ENCODE measurements at places on chromosomes 16 and 17.

DNA sequence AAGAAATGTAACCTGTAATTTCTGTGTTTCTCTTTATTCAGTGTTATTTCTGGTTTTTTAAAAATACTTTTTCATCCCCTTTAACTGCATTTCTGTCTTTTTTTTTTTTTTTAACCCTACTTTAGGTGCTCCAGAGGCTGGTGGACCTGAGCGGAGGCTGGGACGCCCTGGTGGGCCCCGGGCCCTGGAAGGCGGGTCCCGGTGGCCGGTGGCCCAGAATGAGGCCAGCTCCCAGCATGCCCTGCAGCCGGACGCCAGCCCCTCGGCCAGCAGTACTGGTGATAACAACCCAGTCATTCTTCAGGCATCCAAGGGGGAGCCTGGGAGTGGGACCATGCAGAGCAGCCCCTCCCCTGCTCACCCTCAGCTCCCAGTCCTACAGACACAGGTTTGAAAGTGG lies 1.5 kb downstream of the SRCAP start:
- DNase-seq = no peak

- DNase-seq = peak; percentile 13
Measured at GRCh38 chr17:79393358-79394052, 217.3 kb downstream of the RBFOX3 start.

GRCh38 chr17:66357037-66357436 lies 54.6 kb downstream of the PRKCA start:
- DNase-seq = no peak

- DNase-seq = no peak
Measured at GRCh38 chr16:11619327-11619851, 32.7 kb upstream of the LITAF start.

DNA sequence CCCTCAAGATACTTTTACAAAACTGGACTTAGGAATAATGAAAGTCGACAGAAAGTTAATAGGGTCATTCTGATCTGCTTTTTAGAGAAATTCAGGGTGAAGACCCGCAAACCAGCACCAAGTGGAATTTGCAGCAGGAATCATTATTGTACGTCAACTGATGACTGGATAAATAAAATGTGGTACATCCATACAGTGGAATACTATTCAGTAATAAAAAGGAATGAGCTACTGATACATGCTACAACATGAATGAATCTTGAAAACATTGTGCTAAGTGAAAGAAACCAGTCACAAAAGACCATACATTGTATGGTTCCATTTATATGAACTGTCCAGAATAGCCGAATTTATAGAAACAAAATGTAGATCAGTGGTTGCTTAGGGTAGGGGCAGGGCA lies 83.1 kb downstream of the GNAO1 start:
- DNase-seq = no peak

DNA sequence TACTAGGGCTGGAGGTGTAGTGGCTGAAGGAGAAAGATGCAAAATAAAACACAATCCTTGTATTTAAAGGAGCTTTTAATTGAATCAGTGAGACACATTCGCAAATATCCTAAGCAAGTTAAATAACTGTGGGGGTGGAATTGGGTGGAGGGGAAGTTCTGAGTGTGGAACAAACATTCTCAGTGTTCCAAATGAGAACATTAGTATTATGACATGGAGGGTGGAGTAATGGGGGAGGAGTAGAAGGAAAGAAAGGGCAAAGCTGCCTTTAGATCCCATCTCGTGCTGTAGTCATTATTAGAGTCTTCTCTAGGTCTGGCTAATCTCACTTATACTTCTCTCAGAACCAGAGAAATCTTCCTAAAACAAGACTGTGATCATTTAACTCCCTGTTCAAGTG lies 169.7 kb downstream of the ANKFN1 start:
- DNase-seq = no peak

DNA sequence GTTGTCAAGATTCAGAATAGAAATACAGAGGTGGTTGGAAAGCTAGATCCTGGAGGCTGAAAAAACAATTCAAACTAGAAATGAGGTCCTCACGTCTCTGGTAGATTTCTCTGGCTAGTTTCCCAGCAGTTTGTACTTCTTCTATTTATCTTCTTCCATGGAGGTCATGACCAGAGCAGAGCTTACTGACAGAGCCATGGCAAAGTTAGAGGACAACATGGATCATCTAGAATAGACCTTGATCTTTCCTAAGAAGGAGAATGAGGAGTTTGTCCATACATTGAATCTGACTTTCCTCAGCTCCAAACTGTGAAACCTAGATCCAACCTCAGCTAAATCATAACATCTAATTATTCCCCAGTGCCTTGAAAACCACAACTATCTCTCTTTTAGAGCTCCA lies 900.8 kb upstream of the GOT2 start:
- no peak for DNase-seq

GRCh38 chr16:1326946-1327618 lies 6.4 kb upstream of the BAIAP3 start:
- no peak for DNase-seq

GRCh38 chr17:75105126-75106080 lies 4.4 kb upstream of the ARMC7 start:
- DNase-seq = no peak

GRCh38 chr17:75625813-75626486 lies 7.3 kb upstream of the SMIM5 start:
- no peak for DNase-seq

- no peak for DNase-seq
Measured at GRCh38 chr16:5018793-5019192, 14.9 kb downstream of the NAGPA start.

GRCh38 chr17:65704731-65705130 lies 143.3 kb upstream of the AXIN2 start:
- no peak for DNase-seq

GRCh38 chr17:78765821-78766220 lies 16.3 kb downstream of the CYTH1 start:
- no peak for DNase-seq

- no peak for DNase-seq
Measured at GRCh38 chr17:17154981-17155380, 51.2 kb downstream of the PLD6 start.

DNA sequence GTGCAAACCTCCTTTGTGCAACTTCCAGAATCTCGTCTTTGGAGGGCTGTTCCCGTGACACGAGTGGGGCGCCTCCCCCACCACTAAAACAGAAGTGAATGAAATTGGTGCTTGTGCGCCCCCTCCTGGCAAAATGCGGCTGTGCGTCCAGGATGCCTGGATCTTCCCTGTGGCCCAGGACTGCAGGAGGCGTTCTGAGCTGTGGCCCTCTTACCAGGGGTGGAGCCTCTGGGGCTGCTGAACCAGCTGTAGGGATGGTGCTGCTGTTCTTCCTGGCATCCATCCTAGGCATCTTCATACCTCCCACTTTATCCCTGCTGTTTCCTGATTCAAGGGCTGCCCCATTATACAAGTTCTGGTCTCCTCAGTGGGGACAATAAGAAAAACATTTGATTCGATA lies 18.5 kb upstream of the NAGLU start:
- DNase-seq = peak; percentile 66

- no peak for DNase-seq
Measured at GRCh38 chr16:57118461-57119084, 26.2 kb downstream of the CPNE2 start.

GRCh38 chr17:53490447-53490968 lies 332.2 kb upstream of the KIF2B start:
- no peak for DNase-seq

DNA sequence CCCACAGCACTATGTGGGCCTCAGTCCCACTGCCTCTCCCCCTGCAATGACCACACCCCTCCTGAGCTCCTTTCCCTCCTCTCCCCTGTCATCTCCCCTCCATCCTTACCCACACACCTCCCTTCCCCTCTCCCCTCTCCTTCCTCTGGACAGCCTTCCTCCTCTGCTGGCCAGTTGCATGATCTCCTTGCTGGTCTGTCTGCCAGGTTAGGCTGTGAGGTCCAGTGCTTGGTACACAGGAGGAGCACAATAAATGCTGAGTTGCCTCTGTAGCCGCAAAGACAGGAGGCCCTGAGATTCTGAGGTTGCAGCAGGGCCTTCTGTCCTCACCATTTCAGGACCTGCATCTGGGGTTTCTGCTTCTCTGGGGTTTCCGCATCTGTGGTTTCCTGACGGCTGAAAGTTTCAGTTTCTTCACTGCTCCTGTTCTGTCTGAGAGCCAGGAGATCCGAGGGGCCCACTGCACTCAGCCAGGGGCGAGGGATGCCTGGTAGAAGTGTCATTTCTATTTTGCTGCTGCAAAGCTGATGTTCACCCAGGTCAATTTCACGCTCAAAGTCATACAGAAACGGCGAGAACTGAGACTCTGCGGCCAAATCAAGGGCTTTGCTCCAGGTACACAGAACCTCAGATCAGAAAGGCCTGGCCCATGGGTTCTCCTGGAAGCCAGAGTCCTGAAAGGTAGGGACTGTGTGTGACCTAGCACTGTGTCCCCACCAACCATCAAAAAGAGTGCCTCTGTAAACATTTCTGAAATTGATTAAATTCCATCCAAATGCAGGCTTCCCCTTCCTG lies 4.6 kb upstream of the SLC12A3 start:
- no peak for DNase-seq

DNA sequence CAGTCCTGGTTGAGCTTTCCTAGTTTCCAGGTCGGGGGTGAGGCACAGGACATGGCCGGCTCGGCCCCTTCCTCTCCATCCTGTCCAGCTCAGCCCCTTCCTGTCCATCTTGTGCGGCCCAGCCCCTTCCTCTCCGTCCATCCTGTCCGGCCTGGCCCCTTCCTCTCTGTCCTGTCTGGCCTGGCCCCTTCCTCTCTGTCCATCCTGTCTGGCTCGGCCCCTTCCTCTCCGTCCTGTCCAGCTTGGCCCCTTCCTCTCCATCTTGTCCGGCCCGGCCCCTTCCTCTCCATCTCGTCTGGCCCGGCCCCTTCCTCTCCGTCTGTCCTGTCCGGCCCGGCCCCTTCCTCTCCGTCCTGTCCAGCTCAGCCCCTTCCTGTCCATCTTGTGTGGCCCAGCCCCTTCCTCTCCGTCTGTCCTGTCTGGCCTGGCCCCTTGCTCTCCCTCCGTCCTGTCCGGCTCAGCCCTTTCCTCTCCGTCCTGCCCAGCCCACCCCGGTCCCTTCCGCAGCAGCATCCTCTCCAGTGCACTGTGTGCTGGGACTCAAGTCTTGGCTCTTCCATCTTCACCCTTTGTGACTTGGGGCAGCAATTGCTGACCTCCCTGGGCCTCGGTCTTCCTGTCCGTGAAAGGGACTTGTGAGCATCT lies 5.5 kb upstream of the ZNF750 start:
- no peak for DNase-seq

- DNase-seq = no peak
Measured at GRCh38 chr16:85027958-85028684, 526 bp downstream of the KIAA0513 start.

DNA sequence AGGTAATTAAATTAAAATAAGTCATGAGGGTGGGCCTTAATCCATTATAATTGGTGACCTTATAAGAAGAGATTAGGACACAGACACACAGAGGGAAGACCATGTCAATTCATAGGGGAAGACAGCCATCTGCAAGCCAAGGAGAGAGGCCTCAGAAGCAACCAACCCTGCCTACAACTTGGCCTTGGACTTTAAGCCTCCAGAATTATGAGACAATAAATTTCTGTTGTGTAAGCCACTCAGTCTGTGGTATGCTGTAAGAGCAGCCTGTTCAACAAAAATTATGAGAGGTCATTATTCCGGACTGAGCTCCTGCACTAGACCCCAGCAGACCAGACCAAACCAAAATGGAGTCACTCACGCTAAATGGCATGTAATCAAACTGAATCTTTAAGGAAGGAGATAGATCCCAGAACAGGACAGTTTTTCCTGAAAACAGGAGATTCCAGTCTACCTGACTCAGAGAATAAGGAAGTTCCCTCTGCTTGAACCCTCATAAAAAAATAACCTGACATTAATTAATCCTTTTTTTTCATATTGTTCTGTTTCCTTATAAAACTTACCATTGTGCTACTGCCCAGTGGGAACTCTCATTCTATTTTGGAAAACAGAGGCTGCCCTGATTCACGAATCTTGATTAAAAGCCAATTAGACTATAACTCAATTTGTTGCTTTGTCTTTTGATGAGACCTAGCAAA lies 74.3 kb downstream of the DNAH3 start:
- DNase-seq = no peak

DNA sequence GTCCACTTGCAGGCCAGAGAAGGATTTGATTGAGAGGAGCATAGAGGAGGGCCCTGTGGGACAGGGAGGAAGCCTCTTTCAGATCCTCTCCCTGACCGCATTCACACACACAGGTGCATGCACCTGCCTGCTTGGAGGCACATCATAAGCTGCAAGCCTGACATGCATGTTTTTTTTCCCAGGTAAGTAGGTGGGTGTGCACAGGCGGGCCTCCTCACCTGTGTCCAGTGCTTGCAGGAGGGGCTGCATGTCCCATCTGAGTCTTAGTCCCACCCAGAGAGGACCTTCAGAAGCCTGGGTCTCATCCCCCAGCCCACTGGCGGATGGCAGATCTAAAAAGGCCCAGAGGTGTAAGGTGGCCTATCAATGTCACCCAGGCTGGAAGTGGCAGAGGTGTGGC lies 130.8 kb downstream of the TMEM132E start:
- no peak for DNase-seq

- DNase-seq = no peak
Measured at GRCh38 chr17:27768858-27769410, 31.4 kb downstream of the NOS2 start.

DNA sequence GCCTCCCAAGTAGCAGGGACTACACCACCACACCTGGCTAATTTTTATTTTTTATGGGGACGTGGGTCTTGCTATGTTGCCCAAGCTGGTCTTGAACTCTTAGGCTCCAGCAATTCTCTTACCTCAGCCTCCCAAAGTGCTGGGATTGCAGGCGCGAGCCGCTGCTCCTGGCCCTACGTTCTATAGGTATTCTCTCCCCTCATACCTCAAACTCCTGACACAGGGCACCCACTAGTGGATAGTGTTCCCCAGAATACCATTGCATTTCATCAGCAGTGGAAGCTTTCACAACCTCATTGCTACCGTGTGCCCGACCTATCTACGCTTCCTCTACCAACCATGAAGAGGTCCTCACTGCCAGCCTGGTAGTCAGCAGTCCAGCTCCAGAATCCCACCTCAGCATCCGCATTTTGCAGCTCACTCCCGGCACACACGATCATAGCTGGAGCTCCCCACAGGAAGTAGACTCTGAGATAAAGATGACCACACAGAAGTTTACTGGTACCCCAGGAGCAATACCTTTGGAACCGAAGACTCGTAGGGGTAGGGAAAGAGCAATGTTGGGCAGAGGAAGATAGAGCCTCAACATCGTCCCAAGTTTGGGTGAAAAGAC lies 9.3 kb downstream of the CTRB2 start:
- no peak for DNase-seq

- DNase-seq = no peak
Measured at GRCh38 chr16:83960521-83961249, 7.4 kb upstream of the NECAB2 start.

- DNase-seq = no peak
Measured at GRCh38 chr17:3641717-3642486, 5.3 kb downstream of the CTNS start.

DNA sequence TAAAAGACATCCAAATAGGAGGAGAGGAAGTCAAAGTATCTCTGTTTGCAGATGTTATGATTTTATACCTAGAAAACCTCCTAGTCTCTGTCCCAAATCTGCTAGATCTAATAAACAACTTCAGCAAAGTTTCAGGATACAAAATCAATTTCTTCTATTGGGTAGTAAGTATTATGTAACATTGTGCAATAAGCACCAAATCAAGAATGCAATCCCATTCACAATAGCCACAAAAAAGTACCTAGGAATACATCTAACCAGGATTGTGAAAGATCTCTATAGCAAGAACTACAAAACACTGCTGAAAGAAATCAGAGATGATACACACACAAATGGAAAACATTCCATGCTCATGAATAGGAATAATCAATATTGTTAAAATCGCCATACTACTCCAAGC lies 13.0 kb downstream of the NLRP1 start:
- DNase-seq = no peak

- no peak for DNase-seq
Measured at GRCh38 chr16:30491744-30492308, 19.3 kb downstream of the ITGAL start.

GRCh38 chr17:2406903-2407790 lies 6.3 kb upstream of the MNT start:
- no peak for DNase-seq
